Stomach (tissue), 19 donors: ENCODE measurements at places on chromosomes 1 and 21. TPM values are rescaled to one million over a fixed set of nuclear protein-coding genes. Genes with fewer than 3 reads are reported as not detected.

Gene PLA2G2F
- not detected for total RNA-seq

DNA sequence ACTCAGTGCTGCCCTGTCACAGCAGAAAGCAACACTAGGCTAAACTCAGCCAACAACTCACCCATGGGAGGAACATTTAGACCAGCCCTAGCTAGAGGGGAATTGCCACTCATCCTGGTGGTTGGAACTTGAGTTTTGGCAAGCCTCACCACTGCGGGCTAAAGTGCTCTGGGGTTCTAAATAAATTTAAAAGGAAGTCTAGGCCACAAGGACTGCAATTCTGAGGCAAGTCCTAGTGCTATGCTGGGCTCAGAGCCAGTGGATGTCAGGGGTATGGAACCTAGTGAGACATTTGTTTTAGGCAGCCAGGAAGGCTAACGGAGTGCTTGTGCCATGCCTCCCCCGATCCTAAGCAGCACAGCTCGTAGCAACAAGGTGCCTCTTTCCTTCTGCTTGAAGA lies 78.0 kb downstream of the RGS13 start:
- no peak for DNase-seq

- no peak for DNase-seq
Observed at GRCh38 chr1:154584267-154584994, 16.9 kb downstream of the CHRNB2 start.

DNA sequence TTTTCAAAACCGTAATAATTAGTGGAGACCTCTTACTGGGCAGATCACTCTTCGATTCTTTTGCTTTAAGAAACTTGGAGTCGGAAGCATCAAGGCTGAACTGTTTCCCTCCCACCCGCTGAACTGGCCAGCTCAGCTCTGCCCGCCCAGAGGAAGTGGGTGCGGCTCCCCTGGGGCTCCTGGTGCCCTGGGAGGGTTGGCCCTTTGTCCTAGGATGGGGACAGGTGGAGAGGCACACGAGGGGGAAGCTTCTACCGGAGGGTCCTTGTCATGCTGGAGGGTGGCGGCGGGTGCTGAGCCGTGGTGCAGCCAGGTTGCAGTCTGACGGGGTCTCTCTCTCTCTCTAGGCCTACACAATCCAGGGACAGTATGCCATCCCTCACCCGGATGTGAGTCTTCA lies 64.3 kb upstream of the COL6A1 start:
- no peak for DNase-seq

- DNase-seq, result no peak
Observed at GRCh38 chr1:212042436-212042835, 6.9 kb downstream of the DTL start.

DNA sequence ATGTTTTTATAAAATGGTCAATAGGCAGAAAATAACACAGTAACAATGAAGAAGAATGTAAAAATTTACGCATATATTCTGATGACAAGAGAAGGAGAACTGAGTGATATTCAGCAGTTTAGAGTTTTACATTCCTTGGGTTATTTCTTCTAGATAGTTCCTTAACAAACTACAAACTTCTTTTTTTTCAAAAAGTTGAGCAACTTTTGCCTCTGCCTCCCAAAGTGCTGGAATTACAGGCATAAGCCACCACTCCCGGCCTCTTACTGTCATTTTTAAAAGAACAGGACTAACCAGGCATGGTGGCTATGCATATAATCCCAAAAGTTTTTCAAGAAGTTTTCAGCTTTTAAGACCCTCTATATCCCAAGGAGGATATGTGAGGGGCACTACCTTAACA lies 32.9 kb downstream of the ARNT start:
- DNase-seq, result no peak
